Daoy (cell line): ENCODE measurements at places on chromosomes 2 and 18. TPM values are rescaled to one million over a fixed set of nuclear protein-coding genes. Genes with fewer than 3 reads are reported as not detected.

GRCh38 chr2:43019025-43019367 lies 207.4 kb downstream of the ZFP36L2 start:
- DNase-seq: no peak

- peak; percentile 79 for DNase-seq
Measured at GRCh38 chr18:21242141-21242779, at the start of gene GREB1L. TSS of gene GREB1L (plus strand) at chr18:21242232. CDS start at chr18:21383519, 141,287 bp downstream.

- DNase-seq: no peak
Measured at GRCh38 chr18:32502014-32502413, 31.3 kb upstream of the GAREM1 start.

DNA sequence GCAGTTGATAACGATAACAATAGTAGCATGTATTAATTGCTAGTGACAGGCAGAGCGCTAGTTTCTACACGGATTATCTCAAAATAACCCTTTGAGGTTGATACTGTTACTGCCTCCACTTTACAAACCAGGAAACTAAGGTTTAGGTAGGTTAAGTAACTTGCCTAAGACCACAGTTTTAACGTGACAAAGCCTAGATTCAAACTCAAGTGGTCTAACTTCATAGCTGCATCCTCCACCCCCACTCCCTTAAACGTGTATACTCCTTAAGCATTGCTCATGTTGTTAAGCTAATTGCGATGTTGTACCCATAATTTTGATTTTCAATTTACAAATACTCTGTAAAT lies 1.2 kb downstream of the ME2 start:
- DNase-seq: no peak

DNA sequence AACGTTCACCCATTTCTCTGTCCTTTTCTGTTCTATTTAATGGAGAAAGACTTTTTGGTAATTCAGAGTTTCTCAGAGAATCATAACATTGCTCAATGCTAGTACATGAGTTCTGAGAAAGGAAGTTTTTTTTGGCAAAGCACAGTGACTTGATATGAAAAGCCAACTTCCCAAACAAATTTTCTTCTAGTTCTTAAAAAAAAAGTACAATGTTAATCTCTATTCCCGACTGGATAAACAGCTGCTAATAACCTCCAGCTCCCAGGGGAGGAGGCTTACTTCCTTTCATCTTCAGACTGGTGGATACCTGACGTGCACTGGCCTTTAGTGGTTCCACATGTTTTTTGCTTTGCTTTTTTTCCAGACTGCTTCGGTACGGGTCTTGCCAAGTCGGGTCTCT lies 284.6 kb upstream of the CCDC68 start:
- DNase-seq: no peak

GRCh38 chr2:42047488-42048298 lies at the start of gene PKDCC:
TSS of gene PKDCC (plus strand) at chr2:42048021. CDS start at chr2:42048200, 179 bp downstream.
- peak; percentile 91 for DNase-seq

DNA sequence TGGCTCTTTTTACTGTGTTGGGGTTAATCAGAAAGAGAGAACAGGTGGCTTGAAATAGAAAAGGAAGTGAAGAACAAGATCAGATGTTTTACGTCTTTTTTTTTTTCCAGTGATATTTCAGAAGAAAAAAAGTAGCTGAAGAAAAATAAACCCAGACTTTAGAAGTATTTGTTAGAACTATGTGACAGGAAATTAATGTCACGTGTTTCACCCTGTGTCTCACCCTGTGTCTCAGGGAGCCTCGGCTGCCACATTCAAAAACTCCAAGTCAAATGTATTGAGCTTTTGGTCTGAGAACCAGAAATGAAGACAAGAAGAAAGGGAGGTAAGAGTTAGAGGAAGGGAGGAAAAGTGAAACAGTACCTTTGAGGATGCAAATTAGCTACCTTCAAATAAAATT lies 38.0 kb downstream of the AKAIN1 start:
- no peak for DNase-seq

DNA sequence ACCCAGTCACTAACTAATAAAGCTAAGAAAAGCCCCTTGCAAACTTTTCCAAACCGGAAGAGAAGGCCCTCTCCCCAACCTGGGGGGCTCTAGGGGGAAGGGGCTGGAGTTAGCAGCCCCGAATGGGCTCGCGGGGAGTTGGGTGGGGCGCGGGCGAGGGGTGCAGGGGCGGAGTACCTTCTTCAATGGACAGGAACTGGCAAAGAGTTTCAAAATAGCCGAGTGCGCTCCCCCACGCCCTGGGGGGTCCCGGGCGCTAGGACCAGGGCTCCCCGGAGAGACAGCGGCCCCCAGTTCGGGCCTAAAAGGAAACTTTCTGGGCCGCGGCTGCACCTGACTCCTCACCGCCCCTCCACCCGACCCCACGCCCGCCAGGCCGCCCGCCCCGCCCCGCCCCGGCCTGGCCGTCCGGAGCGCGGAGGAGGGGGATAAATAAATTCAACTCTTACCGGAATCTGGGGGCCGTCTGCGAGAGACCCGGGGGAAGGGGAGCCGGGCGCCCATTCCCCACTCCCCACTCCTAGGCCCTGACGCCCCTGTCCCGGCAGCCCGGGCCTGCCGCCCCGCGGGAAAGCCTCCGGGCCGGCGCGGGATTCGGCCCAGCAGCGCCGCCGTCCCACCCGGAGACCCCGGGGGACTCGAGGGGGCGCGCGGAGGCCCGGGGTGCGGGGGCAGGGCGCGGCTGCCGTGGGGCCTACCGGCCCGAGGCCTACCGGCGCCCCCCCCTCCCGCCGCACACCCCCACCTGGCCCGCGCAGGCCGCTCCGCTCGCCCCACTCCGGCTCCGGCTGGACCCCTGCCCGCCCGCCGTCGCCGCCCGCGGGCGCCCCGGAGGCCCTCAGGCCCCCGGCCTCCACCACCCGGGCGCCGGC lies 868 bp downstream of the INO80D start:
- DNase-seq: peak; percentile 43

- DNase-seq: no peak
Measured at GRCh38 chr2:228056293-228057097, 125.0 kb downstream of the SPHKAP start.

DNA sequence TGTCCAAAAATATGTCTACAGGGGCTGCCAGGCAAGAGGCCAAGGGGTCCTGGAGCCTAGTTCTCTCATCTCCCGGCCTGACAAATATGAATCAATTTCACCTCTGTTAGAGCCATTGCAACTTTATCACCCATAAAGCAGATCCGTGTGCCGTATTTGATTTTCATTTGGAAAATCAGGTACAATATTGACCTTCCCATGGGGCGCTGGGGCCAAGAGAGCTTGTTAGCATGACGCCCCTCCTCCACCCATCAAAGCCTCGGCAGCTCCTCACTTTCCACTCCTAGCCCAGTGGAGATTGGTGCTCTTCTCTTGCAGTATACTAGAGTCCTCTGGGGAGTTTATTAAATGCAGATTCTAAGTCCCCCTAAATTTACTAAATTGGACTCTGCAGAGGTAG lies 96.8 kb downstream of the CAPN13 start:
- DNase-seq: no peak

- peak; percentile 38 for DNase-seq
Measured at GRCh38 chr18:78619854-78620253, 359.8 kb upstream of the SALL3 start.

- no peak for DNase-seq
Measured at GRCh38 chr2:65371074-65371434, 61.3 kb downstream of the SPRED2 start.

DNA sequence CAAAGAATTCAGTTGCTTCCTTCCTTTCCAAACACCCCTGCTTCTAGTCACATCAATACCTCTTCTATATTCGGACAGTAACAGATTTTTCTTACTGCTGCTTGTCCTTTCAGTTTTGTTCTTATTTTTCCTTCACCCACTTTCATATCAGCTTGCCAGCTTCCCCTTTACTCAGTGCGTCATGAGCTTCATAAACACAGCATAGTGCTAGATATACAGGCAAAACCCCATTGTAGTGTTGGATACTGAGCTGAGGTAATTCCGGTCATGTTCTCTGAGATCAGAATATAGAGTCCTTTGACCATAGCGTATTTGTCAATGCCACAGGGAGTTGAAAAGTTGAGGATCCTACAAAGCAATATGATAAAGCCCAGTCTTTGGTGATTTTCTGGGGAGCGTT lies 2.4 kb downstream of the FARP2 start:
- DNase-seq: no peak

DNA sequence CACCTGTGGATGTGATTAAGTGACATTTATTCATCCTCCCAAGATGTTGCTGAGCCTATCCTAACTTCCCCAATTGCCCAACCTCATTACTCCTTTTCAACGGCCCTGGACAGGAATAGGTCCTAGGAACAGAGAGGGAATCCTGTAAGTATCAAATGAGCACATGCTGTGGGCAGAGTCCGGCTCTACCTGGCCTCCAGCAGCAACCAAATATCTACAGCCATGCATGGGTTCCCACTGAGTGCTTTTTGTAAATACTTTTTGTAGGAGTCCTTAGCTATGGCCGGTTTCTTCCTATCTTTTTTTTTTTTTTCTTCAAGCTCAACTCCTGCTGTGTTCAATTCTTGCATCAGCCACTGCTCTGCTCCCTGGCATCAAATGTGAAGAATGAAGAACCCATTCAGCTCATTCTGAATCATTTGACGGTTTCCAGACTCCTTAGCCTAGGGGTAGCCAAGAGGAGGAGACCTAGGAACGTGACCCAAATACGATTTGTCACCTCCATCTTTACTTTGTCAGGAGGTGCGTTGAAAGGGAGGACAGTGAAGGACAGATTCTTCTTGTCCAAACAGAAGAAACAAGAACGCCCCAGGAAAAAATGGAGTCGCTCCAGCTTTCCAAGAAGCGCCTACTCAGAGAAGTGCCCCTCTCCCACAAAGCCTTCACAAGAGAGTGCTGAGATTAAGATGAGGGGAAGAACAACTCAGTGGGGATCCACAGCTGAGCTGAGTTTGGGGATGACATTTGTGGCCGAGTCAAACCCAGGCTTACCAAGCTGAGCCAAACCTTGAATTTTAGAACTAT lies 46.7 kb upstream of the LCLAT1 start:
- no peak for DNase-seq

- DNase-seq: no peak
Measured at GRCh38 chr2:112980537-112980936, 2.7 kb downstream of the IL36G start.

DNA sequence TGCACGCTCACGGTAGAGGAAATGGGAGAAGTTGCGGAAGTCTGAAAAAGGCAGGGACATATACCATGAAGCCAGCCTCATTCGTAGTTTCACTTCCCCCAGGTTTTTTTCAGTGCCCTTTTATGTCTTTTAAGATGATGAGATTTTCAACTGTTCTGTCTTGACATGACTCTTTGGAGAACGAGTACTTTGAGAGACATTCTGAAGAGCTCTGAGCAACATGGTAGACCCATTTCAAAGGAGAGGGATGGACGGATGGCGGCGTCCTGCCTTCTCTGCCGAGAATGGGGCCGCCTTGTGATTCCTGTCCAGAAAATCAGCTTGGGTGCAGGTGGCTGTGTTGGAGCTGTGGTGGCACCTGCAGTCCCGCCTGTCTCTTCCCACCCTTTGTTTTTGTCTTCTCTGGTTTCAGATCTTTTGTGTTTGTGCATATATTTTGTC lies 41.7 kb downstream of the SH3BP4 start:
- DNase-seq: no peak

DNA sequence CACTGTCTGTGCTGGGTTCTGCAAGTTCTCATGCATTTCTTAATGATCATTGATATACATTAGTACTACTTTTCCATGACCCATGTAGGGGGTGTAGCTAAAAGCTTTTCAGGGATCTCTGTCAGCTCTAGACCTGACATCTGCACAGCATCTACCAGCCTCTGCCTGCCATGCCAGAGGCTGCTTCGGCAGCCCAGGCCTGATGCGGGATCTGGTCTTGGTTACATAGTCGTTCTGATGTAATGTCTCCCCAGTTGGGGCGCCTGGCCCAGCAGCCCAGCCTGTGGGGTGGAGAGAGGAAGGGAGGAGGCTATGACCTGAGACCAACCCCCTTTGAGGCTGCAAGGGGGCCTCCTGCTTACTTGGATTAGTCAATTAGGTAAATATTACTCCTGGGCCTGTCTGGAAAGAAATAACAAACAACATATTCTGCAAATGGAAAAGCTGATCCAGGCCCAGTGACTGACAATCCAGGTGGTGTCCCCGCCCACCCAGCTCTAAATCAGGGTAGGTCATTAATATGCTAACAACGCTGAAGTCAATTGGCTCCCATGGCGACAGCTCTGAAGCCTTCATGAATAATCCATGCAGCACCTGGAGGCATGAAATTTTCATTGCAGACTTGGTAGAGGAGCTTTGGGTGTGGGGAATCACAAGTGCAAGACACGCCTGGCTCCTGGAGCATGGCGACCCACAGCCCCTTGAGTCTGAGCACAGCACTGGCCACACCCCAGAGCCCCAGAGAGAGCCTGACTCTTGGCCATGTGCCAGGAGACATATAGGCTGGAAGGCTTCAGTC lies 575.3 kb downstream of the CMPK2 start:
- DNase-seq: no peak

DNA sequence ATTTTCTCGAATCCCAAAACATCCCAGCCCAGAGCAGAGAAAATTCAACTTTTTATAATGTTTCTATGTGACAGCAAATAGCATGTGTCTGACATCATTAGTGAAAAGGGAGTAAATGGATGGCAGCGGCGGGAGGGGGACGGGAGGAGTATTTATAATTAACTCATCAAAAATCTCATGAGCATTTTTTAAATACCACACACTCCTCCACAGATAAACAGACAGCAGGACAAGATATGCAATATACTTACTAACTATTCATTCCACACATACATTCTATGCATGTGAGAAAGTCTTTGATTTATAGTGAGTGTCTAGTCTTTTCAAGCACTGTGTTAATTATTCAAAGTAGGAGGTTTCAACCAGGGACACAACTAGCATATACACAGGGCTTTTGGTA lies 107.6 kb downstream of the LRP2 start:
- no peak for DNase-seq

- no peak for DNase-seq
Measured at GRCh38 chr2:219420687-219421086, 2.5 kb downstream of the DES start.

- DNase-seq: no peak
Measured at GRCh38 chr18:63192126-63192884, 127.3 kb downstream of the BCL2 start.

GRCh38 chr2:197990356-197990755 lies 186.0 kb downstream of the PLCL1 start:
- no peak for DNase-seq

GRCh38 chr2:27152796-27153464 lies 4.1 kb downstream of the TCF23 start:
- peak; percentile 27 for DNase-seq

DNA sequence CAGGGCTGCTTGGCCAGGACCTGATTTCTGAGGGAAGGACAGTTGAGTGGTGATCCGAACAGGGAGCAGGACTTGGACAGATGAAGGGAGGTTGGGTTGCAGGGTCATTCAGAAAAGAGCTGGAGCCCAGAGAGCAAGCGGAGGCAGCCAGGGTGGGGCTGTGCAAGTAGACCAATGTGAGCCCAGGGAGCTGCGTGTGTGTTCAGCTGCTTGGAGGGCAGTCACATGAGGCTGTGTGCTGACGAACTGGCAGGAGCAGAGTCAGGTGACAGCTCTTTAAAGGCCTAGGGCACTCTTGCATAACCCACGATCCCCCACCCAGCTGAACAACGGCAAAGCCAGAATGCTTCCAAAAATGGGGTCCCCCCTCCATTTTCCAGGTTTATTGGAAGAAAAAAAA lies 4.6 kb upstream of the MLPH start:
- DNase-seq: peak; percentile 41

The ATP6V1B1 gene
- 0.40 TPM in 1 of 2 replicates, not detected in the other for total RNA-seq

The C2orf66 gene
- total RNA-seq: not detected in 2 replicates

The CAPN14 gene
- 0.11 TPM in 1 of 2 replicates, not detected in the other for total RNA-seq

The IGFBP2 gene
- total RNA-seq: 14.9 and 17.2 TPM in 2 replicates

The NPAS2 gene
- total RNA-seq: 11.4 and 14.8 TPM in 2 replicates

The KCNK3 gene
- total RNA-seq: 0.03 and 0.80 TPM in 2 replicates

The CRYBA2 gene
- 2.2 and 4.3 TPM in 2 replicates for total RNA-seq

The ANO7 gene
- 0.69 TPM in 1 of 2 replicates, not detected in the other for total RNA-seq

The ARHGAP28 gene
- total RNA-seq: 3.6 and 25.5 TPM in 2 replicates

The UGT1A3 gene
- not detected in 2 replicates for total RNA-seq

The MDH1B gene
- 3.6 and 6.3 TPM in 2 replicates for total RNA-seq
